Endodermal cell (in vitro differentiated cells): ENCODE measurements at places on chromosomes 11 and 22.

- peak overlapping the region; percentile 60 for H3K4me3 ChIP-seq
- H3K27ac ChIP-seq = peak overlapping the region; percentile 67
- DNase-seq = peak; percentile 74
- peaks cover 33% of the 10 kb centered on the region for H3K27me3 ChIP-seq
Observed at GRCh38 chr11:44564670-44565210, 723 bp upstream of the CD82 start.

GRCh38 chr11:11989774-11990744, 18.4 kb downstream of the DKK3 start:
- H3K27ac ChIP-seq = no peak overlapping the region
- DNase-seq = peak; percentile 41
- H3K4me1 ChIP-seq = peaks cover 29% of the 10 kb centered on the region
- H3K27me3 ChIP-seq = no peaks in the 10 kb centered on the region

DNA sequence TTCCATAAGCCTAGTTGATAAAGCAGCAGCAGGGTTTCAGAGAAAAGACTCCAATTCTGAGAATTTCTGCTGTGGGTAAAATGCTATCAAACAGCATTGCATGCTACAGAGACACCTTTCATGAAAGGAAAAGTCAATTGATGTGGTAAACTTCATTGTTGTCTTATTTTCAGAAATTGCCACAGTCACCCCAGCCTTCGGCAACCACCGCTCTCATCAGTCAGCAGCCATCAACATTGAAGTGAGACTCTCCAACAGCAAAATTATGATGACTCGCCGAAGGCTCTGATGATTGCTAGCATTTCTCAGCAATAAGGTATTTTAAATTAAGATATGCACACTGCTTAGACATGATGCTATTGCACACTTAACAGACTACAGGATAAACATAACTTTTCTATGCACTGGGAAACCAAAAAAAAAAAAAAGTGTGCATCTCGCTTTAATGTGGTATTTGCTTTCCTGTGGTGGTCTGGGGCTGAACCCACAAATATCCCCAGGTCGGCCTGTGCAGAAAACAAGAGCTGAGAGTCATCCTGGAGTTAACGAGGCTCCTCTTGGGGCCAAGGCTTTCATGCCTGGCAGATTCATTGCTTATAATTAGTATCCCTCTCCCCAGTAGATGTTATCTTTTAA, 192.1 kb downstream of the CTTN start:
- H3K36me3 ChIP-seq = no peaks in the 10 kb centered on the region
- DNase-seq = no peak
- no peaks in the 10 kb centered on the region for H3K27me3 ChIP-seq
- H3K4me1 ChIP-seq = no peaks in the 10 kb centered on the region

DNA sequence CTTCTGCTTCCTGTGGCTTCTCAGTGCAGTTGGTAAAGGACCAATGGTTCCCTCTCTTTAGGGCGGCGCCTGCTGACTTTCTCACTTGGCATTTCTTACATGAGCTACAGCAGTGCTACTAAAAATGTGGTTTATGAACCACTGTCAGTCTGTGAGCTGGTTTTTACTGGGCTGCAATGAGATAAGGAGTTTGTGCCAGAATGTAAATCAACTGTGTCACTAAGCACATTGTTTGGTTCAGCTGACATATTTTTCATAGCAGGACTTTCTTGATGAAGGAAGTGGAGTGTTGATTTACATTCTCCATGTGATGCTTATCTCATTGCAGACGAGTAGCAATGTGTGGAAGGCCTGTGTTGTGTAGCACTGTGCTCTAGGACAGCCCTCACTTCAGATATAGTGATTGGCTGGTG, 463.3 kb downstream of the SOX6 start:
- H3K36me3 ChIP-seq = no peaks in the 10 kb centered on the region
- H3K27ac ChIP-seq = no peak overlapping the region
- H3K4me3 ChIP-seq = no peak overlapping the region
